ENCODE measurements at places on chromosomes 5 and 9. TPM values are rescaled to one million over a fixed set of nuclear protein-coding genes. Genes with fewer than 3 reads are reported as not detected.
A peak's percentile ranks its signal among the peaks of the same experiment; 100 is the strongest.

Gene ACTBL2
- total RNA-seq, result under 0.01 TPM

DNA sequence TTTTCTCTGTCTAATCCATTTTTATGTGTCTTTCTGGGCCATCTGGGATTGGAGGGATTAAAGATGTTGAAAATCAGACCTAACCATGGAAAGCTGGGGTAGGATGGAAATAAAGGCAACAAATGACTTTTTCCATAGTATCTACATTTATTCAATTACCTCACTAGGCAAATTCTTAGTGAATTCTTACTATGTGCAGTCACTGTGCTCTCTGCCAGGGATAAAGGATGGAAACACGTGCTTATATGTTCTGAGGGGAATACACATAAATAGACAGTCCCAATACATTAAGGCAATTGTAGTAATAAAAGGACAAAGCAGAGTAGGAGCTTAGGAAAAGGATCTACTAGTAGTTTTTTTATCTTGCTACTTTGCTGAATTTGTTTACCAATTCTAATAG lies 214.2 kb downstream of the PRR16 start:
- H3K4me3 ChIP-seq, result no peak overlapping the region
- H3K27me3 ChIP-seq, result no peaks in the 10 kb centered on the region
- no peaks in the 10 kb centered on the region for H3K36me3 ChIP-seq
- no peak overlapping the region for H3K27ac ChIP-seq

Gene FEM1C
- total RNA-seq, result 20.3 TPM

GRCh38 chr5:172837640-172838039 lies 3.6 kb downstream of the ERGIC1 start:
- DNase-seq, result no peak
- no peak overlapping the region for H3K4me3 ChIP-seq
- no peak overlapping the region for H3K27ac ChIP-seq
- H3K36me3 ChIP-seq, result peaks cover 3% of the 10 kb centered on the region
- peaks cover 10% of the 10 kb centered on the region for H3K4me1 ChIP-seq
- H3K27me3 ChIP-seq, result no peaks in the 10 kb centered on the region

Gene SARDH
- 9.0 TPM for total RNA-seq

- no peaks in the 10 kb centered on the region for H3K36me3 ChIP-seq
- DNase-seq, result no peak
- no peak overlapping the region for H3K4me3 ChIP-seq
- no peak overlapping the region for H3K27ac ChIP-seq
These were observed 480.1 kb upstream of the SMARCA2 start for GRCh38 chr9:1535051-1535450.

Gene ATP6V0E1
- total RNA-seq, result 293 TPM

Gene TNFSF8
- total RNA-seq, result not detected

Gene ANKDD1B
- total RNA-seq, result 0.51 TPM

Gene BAAT
- total RNA-seq, result not detected

Gene PTPN3
- 2.3 TPM for total RNA-seq

Gene CEMIP2
- total RNA-seq, result 46.2 TPM

Gene TMEM267
- 24.3 TPM for total RNA-seq

GRCh38 chr5:112682621-112683061 lies 55.0 kb upstream of the APC start:
- peaks cover 14% of the 10 kb centered on the region for H3K4me1 ChIP-seq
- H3K4me3 ChIP-seq, result no peak overlapping the region
- no peaks in the 10 kb centered on the region for H3K27me3 ChIP-seq
- DNase-seq, result no peak

DNA sequence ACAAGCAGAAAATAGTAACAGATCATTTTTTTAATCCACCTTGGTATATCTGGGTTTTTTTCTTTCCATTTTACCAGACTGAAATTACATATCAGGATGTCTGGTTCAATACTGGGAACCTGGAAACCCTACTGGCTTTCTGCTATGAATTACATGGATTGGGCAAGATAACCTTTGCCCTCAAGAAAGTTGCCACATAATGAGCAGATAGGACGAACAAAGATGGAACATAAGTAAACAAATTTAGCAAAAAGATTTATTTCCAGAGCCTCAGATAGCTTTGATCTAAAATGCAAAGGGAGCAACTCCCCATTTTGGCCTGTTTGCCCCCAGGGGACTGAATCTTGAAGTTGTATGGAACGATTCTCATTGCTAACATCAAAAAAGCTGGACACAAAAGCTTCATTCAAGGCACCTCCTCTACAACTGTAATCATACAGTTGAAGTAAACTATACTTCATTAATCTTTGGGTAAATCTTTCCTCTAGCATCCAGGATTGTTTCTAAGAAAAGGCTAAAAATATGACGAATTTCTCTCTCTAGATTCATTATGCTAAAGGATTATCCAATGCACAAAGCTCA lies 131.6 kb upstream of the PTGER4 start:
- no peaks in the 10 kb centered on the region for H3K36me3 ChIP-seq
- no peak overlapping the region for H3K4me3 ChIP-seq
- H3K27ac ChIP-seq, result no peak overlapping the region
- no peaks in the 10 kb centered on the region for H3K27me3 ChIP-seq
- no peak for DNase-seq

GRCh38 chr5:35026280-35026840 lies 21.4 kb downstream of the AGXT2 start:
- H3K27ac ChIP-seq, result no peak overlapping the region
- H3K4me3 ChIP-seq, result no peak overlapping the region
- no peaks in the 10 kb centered on the region for H3K4me1 ChIP-seq
- peak; percentile 39 for DNase-seq

Gene SUSD3
- 4.6 TPM for total RNA-seq

Gene TAS2R1
- total RNA-seq, result not detected

Gene PCSK1
- not detected for total RNA-seq

GRCh38 chr5:92401492-92401891 lies 1018.4 kb upstream of the ARRDC3 start:
- no peaks in the 10 kb centered on the region for H3K36me3 ChIP-seq
- no peak overlapping the region for H3K4me3 ChIP-seq
- no peak overlapping the region for H3K27ac ChIP-seq
- H3K4me1 ChIP-seq, result no peaks in the 10 kb centered on the region

GRCh38 chr5:68657055-68657961 lies 436.5 kb upstream of the SLC30A5 start:
- H3K27me3 ChIP-seq, result no peaks in the 10 kb centered on the region
- no peak overlapping the region for H3K27ac ChIP-seq
- DNase-seq, result peak; percentile 7
- H3K4me3 ChIP-seq, result no peak overlapping the region

DNA sequence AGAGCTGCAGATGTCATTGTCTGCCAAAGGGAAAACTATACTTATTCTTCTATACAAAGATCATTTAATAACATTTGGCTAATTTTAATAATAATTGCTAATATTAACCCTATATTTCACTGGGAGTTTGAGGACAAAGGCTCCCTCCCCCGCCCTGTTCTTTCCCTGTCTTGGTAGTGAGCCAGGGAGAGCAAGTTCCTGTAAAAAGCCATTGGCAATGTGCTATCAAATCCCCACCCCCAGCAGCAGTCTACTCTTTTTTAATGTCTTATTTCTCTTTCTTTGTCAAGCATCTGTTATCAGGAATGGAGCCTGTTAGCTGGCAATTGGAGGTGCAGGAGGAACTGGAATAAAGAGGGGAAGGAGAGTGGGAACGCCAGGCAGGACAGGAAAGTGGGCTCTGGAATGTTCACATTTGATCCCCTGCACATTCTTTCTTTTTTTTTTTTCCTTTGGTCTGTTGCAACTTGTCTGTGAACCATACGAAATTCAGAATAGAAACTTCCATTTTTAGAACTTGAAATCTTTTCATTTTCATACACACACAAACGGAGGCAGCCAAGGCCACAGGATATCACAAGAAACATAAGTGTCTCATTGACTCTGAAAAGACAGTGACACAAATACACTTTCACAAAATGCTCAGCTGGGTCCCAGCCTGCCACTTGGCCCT lies 664.8 kb upstream of the ZNF608 start:
- DNase-seq, result peak; percentile 58
- no peaks in the 10 kb centered on the region for H3K36me3 ChIP-seq
- peak overlapping the region; percentile 49 for H3K27ac ChIP-seq

DNA sequence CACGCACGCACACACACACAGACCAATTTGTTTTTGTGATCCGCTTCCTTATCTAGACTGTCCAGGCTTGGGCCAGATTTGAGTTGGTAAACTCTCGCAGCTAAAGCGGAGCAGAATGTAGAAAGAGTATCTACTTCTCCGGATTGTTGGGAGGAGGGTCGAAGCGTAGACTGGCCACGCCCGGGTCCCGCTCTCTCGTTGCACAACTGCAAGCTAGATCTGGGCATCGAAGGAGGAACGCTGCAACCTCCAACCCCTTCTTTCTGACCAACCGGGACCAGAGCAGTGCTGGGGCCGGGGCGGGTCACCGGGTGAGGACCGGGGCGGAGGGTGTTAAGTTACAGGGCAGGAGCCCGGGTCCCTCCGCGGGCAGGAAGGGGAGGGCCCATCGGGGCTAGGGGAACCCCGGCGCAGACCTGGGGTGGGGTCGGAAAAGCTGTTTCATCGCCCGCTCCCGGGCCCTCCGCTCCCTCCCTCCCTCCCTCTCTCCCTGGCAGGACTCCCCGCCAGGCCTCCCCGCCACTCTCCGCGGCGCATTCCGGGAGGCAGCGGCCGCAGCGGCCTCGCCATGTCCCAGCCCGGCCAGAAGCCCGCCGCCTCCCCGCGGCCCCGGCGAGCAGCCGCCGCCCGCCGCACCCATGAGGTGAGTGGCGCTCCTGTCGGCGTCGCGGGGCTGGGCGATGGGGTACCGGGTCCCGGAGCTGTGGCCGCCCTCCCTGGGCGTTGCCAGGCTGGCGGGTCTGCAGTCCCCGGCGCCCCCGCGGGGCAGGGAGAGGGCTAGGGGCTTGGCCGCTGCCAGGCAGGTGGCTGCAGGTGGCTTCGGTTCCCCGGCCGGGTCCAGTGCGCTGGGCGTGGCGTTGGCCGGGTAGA lies at the start of gene CAST:
Gene CAST, plus strand, starts transcription at position 522 of the 870 bp plus-strand sequence. Its CDS starts 47 bp downstream, at position 569.
- H3K27ac ChIP-seq, result peak within 1 kb of the TSS; percentile 97
- H3K27me3 ChIP-seq, result no peaks in the 10 kb centered on the region
- peak; percentile 93 for DNase-seq

GRCh38 chr5:169647566-169647965 lies 10.5 kb downstream of the DOCK2 start:
- H3K4me1 ChIP-seq, result peaks cover 7% of the 10 kb centered on the region
- H3K36me3 ChIP-seq, result no peaks in the 10 kb centered on the region
- no peak overlapping the region for H3K4me3 ChIP-seq
- no peaks in the 10 kb centered on the region for H3K27me3 ChIP-seq

DNA sequence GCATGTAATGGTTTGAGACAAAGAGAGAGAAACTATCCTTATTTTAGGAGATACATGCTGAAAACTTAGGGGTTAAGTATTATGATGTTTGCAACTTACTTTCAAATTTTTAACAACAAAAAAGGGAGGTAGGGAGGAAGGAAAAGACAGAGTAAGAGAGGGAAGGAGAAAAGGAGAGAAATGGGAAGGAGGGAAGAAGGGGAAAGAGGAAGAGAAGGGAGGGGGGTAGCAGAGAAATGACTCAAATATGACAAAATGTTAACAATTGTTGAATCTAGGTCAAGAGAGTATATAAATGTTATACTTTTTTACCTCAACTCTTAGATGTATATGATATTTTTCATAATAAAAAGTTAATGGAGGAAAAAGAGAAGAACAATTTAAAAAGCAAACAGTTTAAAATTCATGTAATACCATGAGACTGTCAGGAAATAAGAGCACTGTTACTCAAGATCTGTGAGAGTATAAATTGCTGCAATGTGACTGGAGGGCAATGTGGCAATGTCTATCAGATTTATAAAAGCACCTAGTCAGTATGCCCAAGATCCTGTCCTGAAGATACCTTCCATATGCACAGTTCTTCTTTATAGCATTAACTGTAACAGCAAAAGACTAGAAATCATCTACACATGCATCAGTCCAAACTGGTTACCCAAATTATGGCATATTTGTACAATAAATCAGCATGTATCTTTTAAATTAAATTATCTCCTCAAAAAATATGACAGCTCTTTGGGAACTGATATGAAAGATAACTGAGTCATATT lies 16.3 kb downstream of the FBXW11 start:
- no peak for DNase-seq
- no peak overlapping the region for H3K27ac ChIP-seq
- no peak overlapping the region for H3K4me3 ChIP-seq
- no peaks in the 10 kb centered on the region for H3K27me3 ChIP-seq
